Common myeloid progenitor, CD34-positive (primary cell): ENCODE measurements at places on chromosomes 7 and 10.
A peak's percentile ranks its signal among the peaks of the same experiment; 100 is the strongest.

GRCh38 chr10:35912615-35913569 is 270.8 kb upstream of the FZD8 start:
- no peak for DNase-seq

DNA sequence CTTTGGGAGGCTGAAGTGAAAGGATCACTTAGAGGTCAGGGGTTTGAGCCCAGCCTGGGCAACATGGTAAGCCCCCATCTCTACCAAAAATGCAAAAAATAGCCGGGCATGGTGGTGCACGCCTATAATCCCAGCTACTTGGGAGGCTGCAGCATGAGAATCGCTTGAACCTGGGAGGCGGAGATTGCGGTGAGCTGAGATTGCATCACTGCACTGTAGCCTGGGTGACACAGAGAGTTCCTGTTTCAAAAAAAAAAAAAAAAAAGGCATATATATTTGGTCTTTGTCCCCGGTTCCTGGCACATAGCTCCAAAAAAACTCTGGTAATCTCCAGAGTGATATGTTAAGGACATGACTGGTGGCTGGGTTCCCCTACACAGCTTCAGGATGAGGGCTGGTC is 147.3 kb downstream of the SEC23IP start:
- no peak for DNase-seq

- DNase-seq: no peak
These were observed 492.4 kb upstream of the STEAP1 start for GRCh38 chr7:89661876-89662275.

GRCh38 chr10:51699145-51699474 is 285 bp downstream of the CSTF2T start:
- no peak for DNase-seq

GRCh38 chr7:17062151-17063044 is 180.6 kb upstream of the AGR3 start:
- no peak for DNase-seq

- DNase-seq: no peak
These were observed 7.1 kb downstream of the KIF5B start for GRCh38 chr10:32049113-32049512.

GRCh38 chr7:131385039-131385605 is 57.4 kb downstream of the MKLN1 start:
- no peak for DNase-seq

DNA sequence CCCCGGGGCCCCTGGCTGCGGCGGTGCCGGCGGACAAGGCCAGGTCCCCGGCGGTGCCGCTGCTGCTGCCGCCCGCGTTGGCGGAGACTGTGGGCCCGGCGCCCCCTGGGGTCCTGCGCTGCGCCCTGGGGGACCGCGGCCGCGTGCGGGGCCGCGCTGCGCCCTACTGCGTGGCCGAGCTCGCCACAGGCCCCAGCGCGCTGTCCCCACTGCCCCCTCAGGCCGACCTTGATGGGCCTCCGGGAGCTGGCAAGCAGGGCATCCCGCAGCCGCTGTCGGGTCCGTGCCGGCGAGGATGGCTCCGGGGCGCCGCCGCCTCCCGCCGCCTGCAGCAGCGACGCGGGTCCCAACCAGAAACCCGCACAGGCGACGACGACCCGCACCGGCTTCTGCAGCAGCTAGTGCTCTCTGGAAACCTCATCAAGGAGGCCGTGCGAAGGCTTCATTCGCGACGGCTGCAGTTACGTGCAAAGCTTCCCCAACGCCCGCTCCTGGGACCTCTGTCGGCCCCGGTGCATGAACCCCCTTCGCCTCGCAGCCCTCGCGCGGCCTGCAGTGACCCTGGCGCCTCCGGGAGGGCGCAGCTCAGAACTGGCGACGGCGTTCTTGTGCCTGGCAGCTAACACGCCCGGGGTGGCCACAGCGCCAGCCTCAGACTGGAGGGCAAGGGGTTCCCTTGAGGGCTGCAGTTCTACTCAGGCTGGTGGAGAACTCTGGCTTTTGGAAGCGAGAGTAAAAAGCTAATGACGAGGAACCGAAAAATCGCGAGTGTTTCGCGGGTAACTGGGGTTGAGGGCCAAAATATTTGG is 804 bp downstream of the FRAT1 start:
- peak; percentile 75 for DNase-seq

- DNase-seq: no peak
These were observed 66.1 kb downstream of the ADD3 start for GRCh38 chr10:110073896-110074295.

DNA sequence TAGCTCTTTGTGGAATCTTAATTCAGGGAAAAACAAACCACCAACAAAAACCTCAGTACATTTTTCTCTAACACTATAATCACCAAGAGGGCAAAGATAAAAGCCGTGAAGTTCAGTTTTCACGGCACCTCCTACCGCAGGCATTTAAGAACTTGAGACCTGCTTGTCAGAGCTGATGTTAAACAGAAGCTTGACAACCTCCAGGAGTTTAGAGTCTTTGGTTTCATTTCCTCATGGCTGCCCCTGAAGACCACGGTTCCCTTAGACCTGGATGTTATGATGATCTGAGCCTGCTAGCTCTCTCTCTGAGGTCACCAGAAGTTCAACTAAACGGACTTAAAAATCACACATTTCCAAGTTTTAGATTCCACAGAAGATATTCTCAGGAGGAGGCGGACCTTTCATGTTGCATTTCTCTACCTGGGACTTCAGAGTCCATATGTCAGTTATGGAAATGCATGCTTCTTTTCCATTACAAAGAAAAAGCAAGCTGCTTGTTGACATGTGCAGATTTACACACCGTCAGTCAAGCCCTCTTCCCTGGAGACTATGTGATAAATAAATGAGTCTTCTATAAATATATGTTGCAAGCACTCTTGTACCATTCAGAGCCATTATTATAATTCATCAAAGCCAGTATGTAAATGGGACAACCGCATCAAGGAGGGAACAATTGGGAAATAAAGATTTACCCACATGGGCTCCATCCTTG is 258.0 kb downstream of the GFRA1 start:
- no peak for DNase-seq

DNA sequence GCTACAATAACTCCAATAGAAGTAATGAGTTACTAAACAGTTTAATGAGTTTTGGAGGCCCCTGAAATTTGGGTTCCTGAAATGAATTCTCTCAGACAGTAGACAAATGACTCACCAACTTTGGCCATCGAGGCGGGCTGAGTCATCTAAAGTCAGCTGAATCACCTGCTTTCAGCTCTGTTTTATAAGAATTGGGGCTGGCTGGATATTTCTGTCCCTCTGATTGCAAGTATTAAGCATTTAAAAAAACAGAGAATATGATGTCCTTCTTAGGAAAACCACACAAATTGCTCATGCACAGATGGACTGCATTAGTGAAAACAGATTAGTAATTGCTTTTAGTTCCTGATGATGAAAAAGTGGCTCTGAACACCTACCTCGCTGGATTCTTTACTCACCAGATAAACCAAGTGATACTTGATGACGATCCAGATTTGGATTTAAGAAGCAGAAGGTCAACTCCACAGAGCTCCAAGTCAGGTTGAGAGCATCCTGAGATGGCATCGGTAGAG is 59.1 kb downstream of the ZNF365 start:
- no peak for DNase-seq

DNA sequence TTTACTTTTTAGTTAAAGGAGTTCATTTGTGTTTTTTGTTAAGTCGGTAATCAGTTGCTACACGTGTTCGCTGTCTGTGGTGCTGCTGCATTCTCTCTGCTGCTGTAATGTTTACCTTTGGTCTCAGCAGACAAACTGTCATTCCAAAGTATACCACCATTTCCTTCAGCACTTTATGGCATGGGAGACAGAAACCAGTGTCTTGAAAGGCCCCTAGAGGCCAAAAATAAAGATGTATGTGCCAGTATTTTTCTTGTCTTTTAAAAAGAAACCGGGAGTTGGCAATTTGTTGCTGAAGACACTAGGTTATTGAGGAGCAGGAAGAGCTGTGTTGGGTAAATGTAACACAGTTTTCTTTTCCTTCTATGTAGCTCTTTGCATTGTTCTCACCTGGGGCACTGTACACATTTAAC is 24.1 kb downstream of the ZNF92 start:
- DNase-seq: no peak

DNA sequence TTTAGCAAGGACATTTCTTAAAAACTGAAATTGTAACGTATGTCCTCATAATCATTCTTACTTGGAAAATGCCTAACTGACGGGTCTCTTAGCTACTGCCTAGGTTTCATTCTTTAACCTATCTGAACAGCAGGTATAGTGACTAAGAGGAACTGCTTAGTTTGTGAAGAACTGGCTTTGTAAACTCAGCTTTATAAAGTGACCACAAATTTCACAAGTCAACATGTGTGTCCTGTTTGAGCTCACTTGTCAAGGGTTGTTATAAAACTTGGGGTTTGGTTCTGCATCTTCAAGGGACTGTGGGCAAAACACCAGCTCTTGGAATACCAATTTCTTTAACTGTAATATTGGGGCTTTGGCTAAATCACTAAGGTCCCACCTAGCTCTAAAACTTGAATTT is 32.2 kb downstream of the MRPS33 start:
- peak; percentile 95 for DNase-seq

GRCh38 chr7:46169384-46169755 is 248.3 kb upstream of the IGFBP3 start:
- no peak for DNase-seq

GRCh38 chr7:29325476-29325875 is 130.9 kb downstream of the CHN2 start:
- DNase-seq: no peak

- DNase-seq: no peak
These were observed 116.0 kb downstream of the TRRAP start for GRCh38 chr7:98994046-98994944.

- no peak for DNase-seq
These were observed 148.1 kb downstream of the HERPUD2 start for GRCh38 chr7:35546691-35547429.

- no peak for DNase-seq
These were observed 78.0 kb downstream of the MALSU1 start for GRCh38 chr7:23377134-23377533.

DNA sequence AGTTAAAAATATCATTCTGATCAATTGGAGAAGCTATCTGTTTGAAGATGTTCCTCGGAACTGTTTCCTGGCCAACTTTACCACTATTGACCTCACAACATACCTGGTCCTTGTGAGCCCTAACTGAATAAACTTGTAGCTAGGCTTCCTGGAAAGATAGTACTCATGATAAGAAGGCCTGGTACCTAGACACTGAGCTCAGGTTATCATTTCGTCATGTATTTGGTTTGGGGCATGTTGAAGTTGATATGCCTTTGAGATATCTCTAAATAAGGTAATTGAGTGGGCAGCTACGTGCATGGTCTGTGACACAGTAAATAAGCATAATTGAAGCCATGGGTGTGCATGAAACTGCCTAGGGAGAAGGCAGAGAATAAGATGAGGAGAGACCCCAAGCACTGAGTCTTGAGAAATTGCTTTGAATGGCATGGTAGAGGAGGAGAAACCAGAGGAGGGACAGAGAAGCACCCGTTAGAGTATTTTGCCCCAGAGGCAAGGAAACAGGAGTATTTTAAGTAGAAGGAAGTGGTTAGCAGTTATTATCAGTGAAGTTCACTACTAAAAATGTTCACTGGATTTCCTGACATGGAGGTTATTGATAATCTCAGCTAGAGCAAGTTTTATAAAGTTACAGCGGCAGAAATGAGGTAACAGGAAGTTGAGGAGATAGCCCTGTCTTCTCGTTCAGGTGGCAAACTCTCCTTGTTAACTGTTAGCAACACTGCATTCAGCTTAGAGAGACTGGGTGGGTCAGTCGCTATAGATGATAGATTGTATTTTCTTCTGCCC is 55.6 kb downstream of the CC2D2B start:
- DNase-seq: peak; percentile 43

DNA sequence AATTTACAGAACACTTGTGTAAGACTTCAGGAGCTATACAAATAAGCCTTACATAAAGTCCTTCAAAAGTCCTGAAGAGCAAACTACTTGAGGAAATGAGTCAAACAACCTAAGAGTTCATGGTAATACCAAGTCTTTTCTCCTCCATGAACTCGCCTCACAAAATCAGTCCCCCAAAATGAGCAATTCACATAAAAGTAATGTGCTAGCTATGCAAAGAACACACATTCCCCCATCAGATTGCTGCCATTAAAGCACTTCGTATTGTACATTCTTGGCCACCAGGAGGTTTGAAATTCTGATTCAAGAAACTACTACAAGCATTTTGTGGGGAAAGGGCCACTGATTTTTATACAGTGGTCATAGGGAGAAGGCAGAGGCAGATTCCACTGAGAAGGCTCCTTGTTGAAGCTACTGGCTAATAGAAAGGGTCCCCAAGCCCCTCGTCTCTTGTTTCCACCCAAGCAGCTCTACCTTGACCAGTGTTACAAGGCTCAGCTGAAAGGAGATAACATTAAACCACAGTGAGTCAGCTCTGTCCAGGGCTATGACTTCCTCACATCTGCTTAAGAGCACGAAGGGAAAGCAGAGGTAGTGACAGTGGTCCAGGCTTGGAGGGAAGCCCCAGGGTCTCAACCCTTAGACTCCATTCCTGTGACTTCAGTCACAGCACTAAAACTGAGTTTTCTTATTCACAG is 115.2 kb upstream of the CDK1 start:
- peak; percentile 80 for DNase-seq

DNA sequence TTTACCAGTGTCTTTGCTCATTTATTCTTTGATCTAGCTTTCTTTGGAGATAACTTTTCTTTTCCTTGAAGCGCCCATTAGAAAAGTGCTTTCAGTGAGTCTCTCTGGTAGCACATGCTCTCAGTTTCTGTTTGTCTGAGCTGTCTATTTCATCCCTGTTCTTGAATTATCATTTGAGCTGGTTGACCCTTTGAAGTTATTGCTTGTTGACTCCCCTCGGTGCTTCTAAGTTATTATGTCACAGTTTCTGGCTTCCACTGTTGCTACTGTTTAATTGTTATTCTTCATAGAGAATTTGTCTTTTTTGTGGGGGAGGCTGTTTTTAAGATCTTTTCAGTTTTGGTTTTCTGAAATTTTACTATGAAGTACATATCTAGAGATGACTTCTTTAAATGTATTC is 11.4 kb upstream of the PRF1 start:
- DNase-seq: no peak

GRCh38 chr10:14487488-14487883 is 156.8 kb upstream of the FRMD4A start:
- DNase-seq: no peak

GRCh38 chr10:69973678-69974077 is 79.0 kb upstream of the MACROH2A2 start:
- DNase-seq: no peak
